Suppressor macrophage treated with lipopolysaccharide for 4 hours (primary cell): ENCODE measurements at places on chromosomes 12 and 14.

- peak; percentile 13 for DNase-seq
Measured at GRCh38 chr12:66624806-66625205, 54.1 kb downstream of the GRIP1 start.

- DNase-seq: no peak
Measured at GRCh38 chr12:132259364-132259871, 70.0 kb downstream of the GALNT9 start.

DNA sequence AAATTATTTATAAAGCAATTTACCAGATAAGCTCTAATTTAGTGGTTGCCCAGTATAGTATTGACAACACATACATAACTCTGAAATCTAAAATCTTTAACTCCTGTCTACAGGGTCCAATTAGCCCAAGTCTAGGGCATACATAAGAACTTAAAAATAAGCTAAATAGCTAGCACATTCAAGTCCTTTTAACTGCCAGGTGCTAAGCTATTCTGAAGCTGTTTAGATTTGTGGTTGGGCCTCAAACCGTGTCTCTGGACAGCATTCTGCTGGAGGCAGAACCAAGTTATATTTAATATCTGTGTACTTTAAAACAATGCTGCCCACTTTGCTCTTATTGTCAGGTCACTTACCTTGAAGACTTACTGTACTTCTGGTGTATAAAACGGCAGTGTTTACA, 19.0 kb downstream of the RPS6KA5 start:
- DNase-seq: no peak

GRCh38 chr14:90276646-90277367, 20.5 kb downstream of the PSMC1 start:
- peak; percentile 57 for DNase-seq

- peak; percentile 59 for DNase-seq
Measured at GRCh38 chr14:53152184-53152886, 788 bp downstream of the DDHD1 start.

DNA sequence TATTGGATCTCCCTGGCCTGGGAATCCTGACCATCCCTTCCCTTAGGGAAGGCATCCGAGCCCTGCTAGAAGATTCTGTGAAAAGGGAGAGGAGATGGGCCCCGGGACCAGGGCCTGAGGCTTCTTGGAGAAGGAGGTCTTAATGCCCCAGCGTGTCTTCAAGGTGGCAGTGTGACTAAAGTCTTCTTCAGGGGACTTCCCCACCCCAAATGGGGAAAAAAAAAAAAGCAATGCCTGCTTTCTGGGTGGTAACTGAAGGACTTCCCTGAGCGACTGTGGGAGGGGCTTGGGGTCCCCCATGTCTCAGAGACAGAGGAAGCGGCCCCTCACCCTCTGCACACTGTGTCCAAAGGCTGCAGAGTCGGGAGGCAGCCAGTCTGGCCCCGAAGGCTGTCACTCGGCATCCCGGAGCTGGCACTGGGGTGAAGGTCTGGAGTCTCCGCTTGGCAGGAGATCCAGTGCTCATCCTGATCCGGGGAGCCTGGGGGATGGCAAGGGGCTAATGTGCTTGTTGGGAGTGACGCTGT, 7.8 kb upstream of the PGF start:
- DNase-seq: no peak

- DNase-seq: peak; percentile 35
Measured at GRCh38 chr12:6765634-6766581, at the start of gene PTMS. TSS of gene PTMS (plus strand) at chr12:6766363. CDS start at chr12:6766706, 343 bp downstream.

DNA sequence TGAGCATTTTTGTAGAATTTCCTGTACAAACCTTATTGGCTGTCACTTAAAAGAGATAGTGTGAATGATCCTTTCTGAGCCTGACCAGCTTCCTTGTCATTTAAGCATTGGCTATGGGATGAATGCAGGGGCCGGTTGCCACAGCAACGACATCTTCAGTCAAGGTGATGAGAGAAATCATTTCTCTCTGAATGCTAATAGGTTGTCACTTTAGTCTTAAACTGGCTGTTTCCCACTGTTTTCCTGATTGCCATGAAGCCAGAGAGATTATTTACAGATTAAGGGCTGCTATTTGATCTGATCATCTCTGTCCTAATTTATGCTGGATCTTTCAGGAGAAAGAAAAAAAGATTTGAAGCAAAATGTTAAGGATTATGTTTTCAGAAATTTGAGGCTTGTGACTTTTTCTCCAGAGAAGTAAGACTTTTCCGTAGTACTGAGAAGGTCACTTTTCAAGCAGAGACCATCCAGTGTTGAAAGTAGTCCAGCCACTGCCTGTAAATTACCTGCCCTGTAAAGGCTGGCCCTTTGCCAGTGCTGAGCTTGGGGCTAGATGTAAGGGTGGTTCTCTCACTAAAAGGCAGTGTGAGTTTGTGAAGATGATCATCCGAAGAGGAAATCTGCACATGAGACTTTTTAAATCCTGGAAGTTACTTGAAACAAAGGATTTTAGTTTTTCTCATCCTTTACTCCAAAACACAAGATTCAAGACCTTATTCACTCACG, 235.6 kb downstream of the DACT1 start:
- DNase-seq: no peak

GRCh38 chr14:77106666-77107065, 8.6 kb downstream of the CIPC start:
- DNase-seq: no peak

GRCh38 chr12:59689776-59690175, 93.9 kb downstream of the SLC16A7 start:
- no peak for DNase-seq

DNA sequence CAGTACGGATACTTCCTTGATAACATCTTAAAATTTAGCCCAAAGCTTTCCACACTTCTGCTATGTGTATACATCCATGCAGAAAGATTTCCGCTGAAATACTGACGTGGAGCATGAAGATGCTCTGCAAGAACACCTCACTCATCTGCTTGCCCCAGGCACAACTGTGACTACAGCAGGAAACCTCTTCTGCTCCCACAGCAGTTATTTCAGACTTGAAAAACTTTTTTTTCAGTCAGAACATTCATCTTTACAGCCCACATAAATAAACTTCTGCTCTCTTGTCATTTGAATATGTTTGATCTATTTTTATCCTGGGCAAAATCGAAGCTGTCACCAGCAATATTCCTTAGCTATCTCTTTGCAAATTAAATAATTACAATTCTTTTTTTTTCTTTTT, 6.8 kb upstream of the LRIG3 start:
- no peak for DNase-seq

DNA sequence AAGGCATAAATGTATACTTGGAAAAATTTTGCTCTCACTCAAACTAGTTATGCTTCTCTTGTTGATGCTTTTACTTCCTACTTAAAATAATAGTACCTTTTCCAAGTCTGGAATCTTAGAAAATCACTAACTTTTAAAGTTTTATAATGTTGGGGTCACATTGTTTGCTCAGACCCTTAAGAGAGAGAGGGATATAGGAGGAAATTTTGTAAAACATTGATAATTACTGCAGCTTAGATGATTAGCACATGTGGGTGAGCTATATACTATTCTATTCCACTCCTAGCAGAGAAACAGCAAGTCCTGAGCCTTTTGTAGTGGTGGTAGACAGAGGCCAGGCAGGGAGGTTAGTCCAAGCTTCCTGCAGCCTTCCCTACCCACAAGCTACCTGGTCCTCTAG, 13.4 kb downstream of the EID3 start:
- no peak for DNase-seq

DNA sequence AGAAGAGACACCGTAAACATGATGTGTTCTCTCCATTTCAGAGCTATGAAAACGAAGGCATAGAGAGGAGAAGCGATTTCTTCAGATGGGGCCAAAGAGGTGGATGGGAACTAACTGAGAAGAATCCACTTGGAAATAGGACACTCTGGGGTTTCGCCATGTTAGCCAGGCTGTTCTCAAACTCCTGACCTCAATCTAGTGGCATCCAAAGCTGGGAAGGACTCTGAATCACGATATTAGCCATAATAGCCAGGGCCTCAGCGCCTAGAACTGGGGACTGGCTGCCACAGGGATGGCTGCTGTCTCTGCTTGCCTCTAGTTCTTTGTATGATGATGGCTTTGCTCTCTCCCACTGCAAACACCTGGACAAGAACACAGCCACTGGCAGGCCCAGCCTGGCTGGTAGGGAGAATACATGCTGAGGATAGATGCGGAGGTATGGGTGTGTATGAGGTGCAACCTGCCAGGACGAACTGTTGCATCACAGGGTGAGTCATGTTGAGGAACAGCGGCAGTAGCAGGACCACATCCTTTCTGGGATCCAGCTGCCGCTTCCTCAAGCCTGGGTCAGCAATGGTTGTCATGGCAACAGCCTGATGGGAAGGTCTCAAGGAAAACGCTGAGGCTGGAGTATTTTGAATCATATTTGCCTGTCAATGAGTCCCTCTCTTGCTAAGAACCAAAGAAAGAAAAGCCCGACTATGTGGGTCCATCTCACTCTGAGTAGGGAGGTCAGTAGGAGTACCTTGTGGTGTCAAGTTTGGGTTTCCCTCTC, 31.1 kb downstream of the CCDC177 start:
- peak; percentile 83 for DNase-seq

DNA sequence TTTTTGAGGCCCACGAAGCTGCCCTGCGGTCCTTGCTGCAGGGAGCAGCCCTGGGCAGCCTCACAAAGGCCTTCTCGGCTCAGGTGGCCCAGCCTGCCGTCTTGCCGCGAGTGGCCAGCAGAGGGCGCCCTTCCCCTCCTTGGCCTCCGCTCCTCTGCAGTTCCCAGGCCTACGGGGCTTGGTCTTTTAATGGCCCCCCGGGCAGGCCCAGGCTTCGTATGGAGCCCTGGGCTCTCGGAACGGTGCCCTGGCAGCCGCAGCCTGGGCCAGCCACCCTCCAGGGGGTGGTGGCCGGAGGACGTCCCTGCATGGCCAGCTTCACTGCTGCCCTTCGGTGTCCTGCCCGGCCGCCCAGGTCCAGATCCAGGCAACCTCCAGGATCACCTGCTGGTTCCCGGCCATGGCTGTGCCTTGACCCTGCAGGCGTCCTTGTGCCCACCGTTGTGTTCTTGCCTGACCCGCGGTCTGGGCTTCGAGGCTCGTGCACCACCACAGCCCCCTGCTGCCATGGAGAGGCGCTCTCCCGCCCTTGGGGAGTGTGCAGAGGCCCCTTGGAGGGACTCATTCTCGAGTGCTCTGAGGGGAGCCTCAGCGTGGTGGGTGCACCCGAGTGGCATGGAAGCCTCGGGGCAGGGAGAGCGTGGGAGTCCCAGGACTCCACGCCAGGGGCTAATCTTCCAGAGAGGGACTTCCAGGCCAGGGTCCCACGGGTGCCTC, 9.4 kb downstream of the ASPG start:
- DNase-seq: peak; percentile 65

DNA sequence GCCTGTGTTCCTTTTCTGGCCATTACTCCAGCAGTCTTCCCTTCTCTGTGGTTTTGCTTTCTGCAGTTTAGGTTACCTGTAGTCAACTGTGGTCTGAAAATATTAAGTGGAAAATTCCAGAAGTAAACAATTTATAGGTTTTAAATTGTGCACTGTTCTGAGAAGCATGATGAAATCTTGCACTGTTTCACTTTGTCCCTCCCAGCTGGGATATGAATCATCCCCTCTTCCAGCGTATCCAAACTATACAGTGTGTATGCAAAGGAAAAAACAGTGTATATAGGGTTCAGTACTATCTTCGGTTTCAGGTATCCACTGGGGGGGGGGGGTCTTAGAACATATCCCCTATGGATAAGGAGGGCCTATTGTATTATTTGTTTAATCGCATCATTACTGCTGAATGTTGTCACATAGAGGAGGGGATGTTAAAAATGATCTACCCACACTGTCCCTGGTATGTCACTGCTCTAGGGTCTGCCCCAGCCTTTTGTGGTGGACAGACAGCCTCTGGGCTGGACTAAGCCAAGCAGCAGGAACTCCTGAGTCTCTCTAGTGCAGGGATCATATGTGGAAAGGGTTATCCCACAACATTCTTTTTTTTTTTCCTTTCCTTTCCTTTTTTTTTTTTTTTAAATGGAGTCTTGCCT, 109.1 kb upstream of the MAX start:
- peak; percentile 67 for DNase-seq

- DNase-seq: no peak
Measured at GRCh38 chr12:16520328-16520727, 85.6 kb downstream of the LMO3 start.

- DNase-seq: no peak
Measured at GRCh38 chr14:89621009-89621421, 204.0 kb upstream of the FOXN3 start.

- no peak for DNase-seq
Measured at GRCh38 chr12:117192057-117192456, 1.8 kb upstream of the FBXO21 start.

GRCh38 chr12:77122236-77122635, 56.9 kb upstream of the E2F7 start:
- no peak for DNase-seq

GRCh38 chr12:117596968-117597367, 235.5 kb upstream of the NOS1 start:
- no peak for DNase-seq

- no peak for DNase-seq
Measured at GRCh38 chr14:53537422-53538315, 384.5 kb upstream of the DDHD1 start.

- no peak for DNase-seq
Measured at GRCh38 chr14:56138928-56139327, 20.7 kb downstream of the PELI2 start.
